HCT116 (cell line): ENCODE measurements at places on chromosomes 13 and 19. TPM values are rescaled to one million over a fixed set of nuclear protein-coding genes. Genes with fewer than 3 reads are reported as not detected.

Gene C19orf73
- total RNA-seq, result 2.2 TPM

Gene TEX29
- not detected for total RNA-seq

Gene BEST2
- 0.10 TPM for total RNA-seq

Gene MAB21L1
- total RNA-seq, result not detected

Gene SULT2A1
- 0.27 TPM for total RNA-seq

- H3K36me3 ChIP-seq, result no peaks in the 10 kb centered on the region; the same call in 1 of the 2 replicates
- H3K4me3 ChIP-seq, result no peak overlapping the region
- H3K27me3 ChIP-seq, result no peaks in the 10 kb centered on the region
- DNase-seq, result no peak
Observed at GRCh38 chr19:46950526-46951170, 69.0 kb upstream of the NPAS1 start.

- no peaks in the 10 kb centered on the region for H3K27me3 ChIP-seq
- no peaks in the 10 kb centered on the region for H3K4me1 ChIP-seq
- no peaks in the 10 kb centered on the region for H3K36me3 ChIP-seq
- H3K27ac ChIP-seq, result no peak overlapping the region
- H3K4me3 ChIP-seq, result no peak overlapping the region
Observed at GRCh38 chr13:70098669-70099068, 9.0 kb upstream of the ATXN8OS start.

- no peaks in the 10 kb centered on the region for H3K36me3 ChIP-seq
- H3K27ac ChIP-seq, result no peak overlapping the region
- DNase-seq, result no peak
- no peak overlapping the region for H3K4me3 ChIP-seq
- no peaks in the 10 kb centered on the region for H3K27me3 ChIP-seq
Observed at GRCh38 chr13:33352526-33352925, 67.0 kb upstream of the STARD13 start.

- no peak overlapping the region for H3K27ac ChIP-seq
- H3K4me3 ChIP-seq, result no peak overlapping the region
- no peaks in the 10 kb centered on the region for H3K27me3 ChIP-seq
- H3K4me1 ChIP-seq, result no peaks in the 10 kb centered on the region
- H3K36me3 ChIP-seq, result no peaks in the 10 kb centered on the region
Observed at GRCh38 chr13:97522243-97522642, 88.3 kb downstream of the RAP2A start.

GRCh38 chr19:18252370-18252717 is 21.9 kb downstream of the IQCN start:
- no peaks in the 10 kb centered on the region; the same call in 1 of the 2 replicates for H3K4me1 ChIP-seq
- no peaks in the 10 kb centered on the region for H3K36me3 ChIP-seq
- DNase-seq, result no peak
- no peaks in the 10 kb centered on the region for H3K27me3 ChIP-seq
- H3K4me3 ChIP-seq, result no peak overlapping the region
- H3K27ac ChIP-seq, result no peak overlapping the region

DNA sequence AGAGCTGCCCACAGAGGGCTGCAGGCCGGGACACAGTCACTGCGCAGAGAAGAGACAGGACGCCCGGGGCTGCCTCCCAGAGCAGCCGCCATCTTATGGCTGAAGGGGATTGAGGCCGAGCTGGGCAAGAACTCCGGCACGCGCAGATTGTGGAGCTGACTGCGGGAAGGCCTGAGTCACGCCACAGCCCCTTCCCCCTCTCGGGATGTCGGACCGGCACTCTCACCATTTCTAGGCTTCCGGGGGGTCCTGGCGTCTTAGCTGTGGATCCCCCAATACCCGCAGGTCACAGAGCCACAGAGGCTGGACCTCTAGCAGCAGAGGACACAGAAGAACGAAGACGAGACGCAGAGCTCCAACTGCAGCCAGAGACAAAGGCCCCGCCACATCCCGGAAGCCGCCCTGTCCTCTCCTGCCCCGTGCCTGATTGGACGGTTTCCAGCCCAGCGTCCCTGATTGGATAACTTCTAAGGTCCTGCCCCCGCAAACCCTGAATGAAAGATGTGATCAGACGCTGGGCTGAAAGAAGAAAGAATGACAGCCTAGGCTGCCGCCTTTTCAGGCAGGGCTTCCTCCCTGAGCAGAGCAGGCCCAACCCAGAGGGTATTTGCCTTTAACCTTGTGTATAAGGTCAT is at the start of gene ZNF43:
Gene ZNF43 (minus strand): TSS at position 373 of the 635 bp plus-strand sequence. CDS start 144 bp downstream, at position 229.
- no peaks in the 10 kb centered on the region for H3K36me3 ChIP-seq
- H3K4me1 ChIP-seq, result no peaks in the 10 kb centered on the region
- no peak within 1 kb of the TSS for H3K27ac ChIP-seq
- no peak within 1 kb of the TSS for H3K4me3 ChIP-seq
- no peak for DNase-seq

- H3K36me3 ChIP-seq, result no peaks in the 10 kb centered on the region
- DNase-seq, result no peak
- no peaks in the 10 kb centered on the region for H3K27me3 ChIP-seq
- H3K4me1 ChIP-seq, result peaks cover 19% of the 10 kb centered on the region
- H3K27ac ChIP-seq, result no peak overlapping the region
Observed at GRCh38 chr19:7590256-7590655, 5.4 kb upstream of the CAMSAP3 start.

- no peak overlapping the region for H3K27ac ChIP-seq
- DNase-seq, result no peak
- H3K36me3 ChIP-seq, result no peaks in the 10 kb centered on the region
Observed at GRCh38 chr13:32038343-32038742, 6.8 kb downstream of the FRY start.

GRCh38 chr13:82298106-82298505 is 1584.2 kb downstream of the SLITRK1 start:
- no peaks in the 10 kb centered on the region for H3K36me3 ChIP-seq
- H3K27me3 ChIP-seq, result no peaks in the 10 kb centered on the region
- no peak for DNase-seq
- no peak overlapping the region for H3K4me3 ChIP-seq

- no peak within 1 kb of the TSS for H3K27ac ChIP-seq
- H3K36me3 ChIP-seq, result no peaks in the 10 kb centered on the region
- peaks cover 82% of the 10 kb centered on the region for H3K27me3 ChIP-seq
- H3K4me3 ChIP-seq, result no peak within 1 kb of the TSS
- H3K4me1 ChIP-seq, result no peaks in the 10 kb centered on the region
Observed at GRCh38 chr19:50873056-50873455, at the start of gene KLK2. Gene KLK2 (plus strand): TSS chr19:50873439. CDS start chr19:50873474, 35 bp downstream.

DNA sequence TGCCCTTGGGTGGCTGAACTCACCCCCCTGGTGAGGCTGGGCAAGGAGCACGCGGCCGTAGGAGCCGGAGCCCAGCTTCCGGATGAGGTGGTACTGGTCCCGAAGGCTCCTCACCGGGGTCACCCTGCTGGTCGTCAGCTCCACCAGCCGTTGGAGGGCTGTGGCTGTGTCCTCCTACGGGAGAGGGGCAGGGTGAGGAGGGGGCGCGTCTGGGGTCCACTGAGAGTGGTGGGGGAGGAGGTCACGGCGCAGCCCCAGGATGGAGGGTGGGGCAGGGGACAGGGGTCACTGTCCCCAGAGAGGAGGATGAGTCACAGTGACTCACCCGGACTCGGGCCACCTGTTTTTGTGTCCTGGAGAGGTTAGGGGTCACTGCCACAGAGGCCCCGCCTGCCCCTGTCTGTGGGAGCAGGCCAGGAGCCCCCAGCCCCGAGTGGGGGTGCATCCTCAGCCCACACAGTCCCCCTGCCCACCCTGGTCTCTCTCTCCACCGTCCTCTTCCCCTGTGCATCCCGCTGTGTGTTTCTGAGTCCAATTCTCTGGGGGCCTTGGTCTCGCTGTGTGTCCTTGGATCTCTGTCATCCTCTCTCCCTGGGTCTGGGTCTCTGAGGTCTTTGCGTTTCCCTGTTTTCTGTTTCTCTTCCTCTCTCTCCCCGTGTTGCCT is 435 bp downstream of the SBK3 start:
- H3K27me3 ChIP-seq, result no peaks in the 10 kb centered on the region
- H3K4me1 ChIP-seq, result peaks cover 35% of the 10 kb centered on the region
- H3K36me3 ChIP-seq, result no peaks in the 10 kb centered on the region
- DNase-seq, result no peak
- H3K27ac ChIP-seq, result no peak overlapping the region
- H3K4me3 ChIP-seq, result no peak overlapping the region
